NCI-H187 (cell line): ENCODE measurements at places on chromosomes 11 and 22.
A peak's percentile ranks its signal among the peaks of the same experiment; 100 is the strongest.

DNA sequence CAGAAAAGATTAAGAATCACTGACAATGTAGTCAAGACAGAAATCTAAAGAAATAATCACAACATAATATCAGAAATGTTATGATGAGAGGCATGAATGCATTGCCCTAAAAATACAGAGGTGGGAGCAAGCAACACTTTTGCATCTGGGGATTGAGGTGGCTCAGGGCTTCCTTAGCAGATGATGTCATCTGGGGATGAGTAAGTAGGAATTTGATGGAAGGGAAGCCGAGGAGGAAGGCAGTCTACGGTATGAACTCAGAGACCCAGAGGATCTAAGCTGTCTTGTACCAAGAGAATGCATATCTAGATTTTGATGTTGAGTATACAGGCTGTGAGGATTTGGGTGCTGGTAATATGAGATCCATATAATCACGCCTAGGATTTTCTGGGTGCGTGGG lies 193.0 kb upstream of the SNX19 start:
- DNase-seq, result no peak

GRCh38 chr11:28529046-28529445 lies 420.9 kb downstream of the METTL15 start:
- no peak for DNase-seq

DNA sequence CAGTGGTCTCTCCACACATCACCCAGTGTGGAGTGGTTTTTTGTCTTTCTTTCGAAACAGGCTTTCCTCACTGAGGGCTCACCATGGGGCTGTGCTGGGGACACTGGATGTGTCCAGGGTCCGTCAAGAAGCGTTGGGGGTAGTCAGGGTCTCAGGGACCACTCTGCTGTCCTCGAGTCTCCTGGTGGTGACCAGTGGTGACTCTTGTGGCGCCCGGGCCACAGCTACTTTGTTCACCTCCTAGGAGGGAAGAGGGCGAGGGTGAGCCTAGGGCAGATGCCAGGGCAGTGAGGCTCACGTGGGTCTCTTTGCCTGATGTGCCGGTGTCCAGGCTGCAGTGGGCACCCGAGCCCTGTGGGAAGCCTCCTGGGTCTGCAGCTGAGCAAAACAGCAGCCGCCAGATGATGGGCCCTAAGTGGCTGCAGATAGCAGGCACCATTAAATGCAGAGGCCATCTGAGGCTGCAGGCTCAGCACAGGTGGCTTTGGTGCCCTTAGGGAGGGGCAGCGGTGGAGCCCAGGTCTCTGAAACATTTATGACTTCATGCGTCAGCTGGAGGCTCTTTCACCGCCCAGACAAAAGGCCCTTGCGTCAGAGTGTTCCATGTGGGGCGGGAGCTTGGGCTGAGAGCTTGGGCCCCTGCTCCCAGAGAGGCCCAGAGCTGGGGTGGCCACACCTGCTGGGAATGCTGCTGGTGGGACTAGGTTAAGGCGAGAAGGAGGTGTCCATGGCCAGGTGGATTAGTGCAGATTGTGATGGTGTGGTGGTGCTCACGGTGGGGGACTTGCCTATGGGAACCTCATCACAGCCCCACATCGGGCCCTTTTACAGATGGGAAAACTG lies 29.5 kb downstream of the KCNQ1 start:
- no peak for DNase-seq

DNA sequence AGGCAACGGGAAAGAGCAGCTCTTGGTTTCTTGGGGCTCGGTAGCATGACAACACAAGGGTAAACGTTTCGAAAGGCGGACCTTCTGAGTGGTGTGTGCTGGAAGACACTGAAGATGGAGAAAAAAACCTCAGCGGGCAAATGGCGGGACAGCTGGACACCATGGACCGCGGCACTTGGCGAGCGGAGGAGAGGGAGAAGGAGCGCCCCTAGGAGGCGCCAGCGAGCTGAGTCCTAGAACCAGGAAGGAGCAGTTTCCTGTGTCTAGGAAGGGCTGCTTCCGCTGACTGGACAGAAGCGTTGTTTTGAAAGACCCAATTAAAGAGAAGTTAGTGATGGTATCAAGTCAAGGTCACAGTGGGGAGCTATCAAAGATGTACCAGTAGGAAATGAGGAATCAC lies 44.0 kb upstream of the OPCML start:
- DNase-seq, result no peak

- DNase-seq, result no peak
Measured at GRCh38 chr22:42937164-42937843, 77.6 kb downstream of the PACSIN2 start.

- no peak for DNase-seq
Measured at GRCh38 chr11:2576549-2576948, 123.2 kb downstream of the KCNQ1OT1 start.

DNA sequence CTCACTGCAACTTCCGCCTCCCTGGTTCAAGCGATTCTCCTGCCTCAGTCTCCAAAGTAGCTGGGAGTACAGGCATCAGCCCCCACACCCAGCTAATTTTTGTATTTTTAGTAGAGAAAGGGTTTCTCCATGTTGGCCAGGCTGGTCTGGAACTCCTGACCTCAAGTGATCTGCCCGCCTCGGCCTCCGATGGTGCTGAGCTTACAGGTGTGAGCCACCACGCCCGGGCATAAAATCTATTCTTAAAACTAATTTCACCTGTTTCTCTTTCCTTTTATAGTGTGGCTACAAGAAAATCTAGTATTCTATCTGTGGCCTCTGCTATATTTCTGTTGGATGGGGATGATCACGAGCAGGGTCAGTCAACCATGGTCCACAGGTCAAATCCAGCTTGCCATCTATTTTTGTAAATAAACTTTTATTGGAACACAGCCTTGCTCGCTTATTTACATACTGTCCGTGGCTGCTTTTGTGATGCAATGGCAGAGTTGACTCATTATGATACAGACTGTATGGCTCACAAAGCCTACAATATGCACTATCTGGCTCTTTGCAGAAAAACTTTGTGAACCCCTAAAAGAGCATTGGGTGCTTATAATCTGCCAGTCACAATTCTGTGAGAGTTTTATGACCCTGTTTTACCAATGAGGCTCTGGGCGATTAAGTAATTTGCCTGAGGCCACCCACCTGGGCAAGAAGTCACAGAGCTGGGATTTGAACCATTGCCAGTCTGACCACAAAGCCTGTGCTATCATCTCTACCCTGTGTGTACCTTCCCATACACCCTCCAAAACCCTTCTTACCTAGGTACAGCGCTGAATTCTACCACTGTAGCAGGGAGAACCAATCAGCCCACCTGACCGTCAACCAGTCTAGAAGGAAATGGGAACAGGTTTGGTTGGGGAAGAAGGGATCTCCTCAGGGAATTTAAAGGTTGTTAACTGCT lies 28.3 kb downstream of the SLC1A2 start:
- DNase-seq, result no peak

- no peak for DNase-seq
Measured at GRCh38 chr11:19050281-19050680, 10.2 kb downstream of the MRGPRX2 start.

DNA sequence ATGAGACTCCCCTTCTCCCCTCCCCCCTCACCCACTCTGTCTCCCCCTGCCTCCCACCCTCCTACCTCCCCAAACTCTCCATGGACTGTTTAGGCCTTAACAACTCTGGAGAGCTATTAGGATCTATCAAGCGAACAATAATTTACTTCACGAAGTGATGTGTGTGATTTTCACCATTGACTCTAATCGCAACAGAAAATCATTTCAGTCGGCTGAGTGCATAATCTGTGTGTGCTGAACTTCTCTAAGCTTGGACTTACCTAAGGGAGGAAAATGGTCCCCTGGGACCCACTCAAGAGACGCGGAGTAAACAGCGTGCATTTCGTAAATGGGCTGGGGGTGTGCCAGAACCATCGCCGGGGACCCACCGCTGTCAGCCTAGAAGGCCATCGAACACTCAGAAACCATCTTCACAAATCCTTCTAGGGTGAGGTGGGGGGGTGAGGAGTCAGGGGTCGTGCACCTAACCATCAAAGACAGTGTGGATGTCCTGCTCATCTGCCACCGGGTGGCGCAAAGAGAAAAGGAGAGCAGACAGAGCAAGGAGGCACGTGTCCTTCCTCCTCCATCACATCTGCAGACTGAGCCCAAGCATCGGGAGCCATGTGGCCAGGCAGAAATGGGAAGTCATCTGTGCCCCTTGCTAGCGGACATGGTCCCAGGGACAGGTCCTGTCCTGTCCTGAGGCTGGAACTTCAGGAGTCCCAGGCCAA lies 62.1 kb upstream of the NUP50 start:
- DNase-seq, result no peak

DNA sequence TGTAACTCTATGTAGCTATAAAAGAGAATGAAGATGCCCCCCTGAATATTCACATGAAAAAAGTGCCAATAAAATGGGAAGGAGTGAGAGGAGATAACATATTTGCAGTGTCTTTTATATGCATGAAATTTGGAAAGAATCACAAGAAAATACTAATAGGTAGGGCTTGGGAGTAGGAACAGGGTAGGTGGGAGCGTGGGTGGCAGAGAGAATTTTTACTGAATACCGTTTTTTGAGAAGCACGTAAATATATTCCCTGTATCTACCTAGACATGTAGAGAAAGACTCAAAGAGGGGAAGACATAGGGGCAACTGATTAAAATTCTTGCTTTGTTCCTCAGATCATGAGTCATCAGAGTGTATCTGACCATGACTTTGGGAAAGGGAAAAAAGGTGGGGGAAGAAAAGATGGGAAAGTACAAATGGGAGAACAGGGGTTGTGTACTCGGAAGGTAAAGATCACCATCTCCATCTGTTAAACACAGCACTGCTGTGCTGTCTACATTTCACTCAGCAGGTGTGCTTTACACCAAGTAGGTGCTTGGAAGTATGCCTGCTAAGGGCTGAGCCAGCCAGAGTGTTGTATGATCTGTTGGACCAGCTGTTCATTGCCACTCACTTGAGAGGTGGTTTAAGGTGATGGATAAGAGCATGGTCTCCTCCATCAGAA lies 16.0 kb downstream of the PRR5L start:
- peak; percentile 10 for DNase-seq

- no peak for DNase-seq
Measured at GRCh38 chr11:26014456-26015115, 317.3 kb upstream of the ANO3 start.

GRCh38 chr22:29933619-29934018 lies 50.6 kb downstream of the MTMR3 start:
- DNase-seq, result no peak

DNA sequence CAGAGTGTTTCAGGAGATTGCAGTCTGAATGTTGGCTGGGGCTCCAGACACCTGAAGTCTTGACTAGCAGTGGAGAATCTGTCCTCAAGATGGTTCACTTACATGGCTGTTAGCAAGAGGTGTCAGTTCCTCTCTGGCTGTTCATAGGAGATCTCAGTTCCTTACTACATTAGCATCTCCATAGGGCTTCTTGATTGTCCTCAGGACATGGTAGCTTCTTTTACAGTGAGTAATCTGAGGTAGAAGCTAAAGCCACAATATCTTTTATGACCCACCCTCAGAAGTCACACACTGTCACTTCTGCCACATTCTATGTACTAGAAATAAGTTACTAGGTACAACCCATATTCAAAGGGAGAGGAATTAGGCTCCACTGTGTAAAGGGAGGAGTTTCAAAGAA lies 10.5 kb upstream of the PATL1 start:
- no peak for DNase-seq

DNA sequence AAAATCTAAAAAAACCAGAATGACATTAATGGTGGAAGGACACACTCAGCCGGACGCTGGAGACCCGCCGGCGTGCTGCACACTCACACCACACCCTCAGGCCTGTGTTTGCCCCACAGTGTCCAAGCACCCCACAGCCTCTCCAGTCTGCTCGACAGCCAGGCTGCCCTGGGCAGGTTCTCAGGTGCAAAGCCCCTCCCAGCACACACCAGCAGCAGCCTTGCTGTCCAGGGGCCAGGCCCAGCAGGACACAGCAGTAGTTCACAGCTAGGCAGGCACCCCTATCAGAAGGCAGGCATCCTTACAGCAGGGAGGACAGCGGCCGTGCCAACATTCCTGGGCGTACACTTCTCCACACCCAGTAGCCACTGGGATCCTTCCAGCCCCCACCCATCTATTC lies 1.7 kb upstream of the SLC25A1 start:
- no peak for DNase-seq

- no peak for DNase-seq
Measured at GRCh38 chr11:69860796-69861445, 41.7 kb upstream of the FGF3 start.

- no peak for DNase-seq
Measured at GRCh38 chr11:22733475-22734248, 67.3 kb downstream of the GAS2 start.

DNA sequence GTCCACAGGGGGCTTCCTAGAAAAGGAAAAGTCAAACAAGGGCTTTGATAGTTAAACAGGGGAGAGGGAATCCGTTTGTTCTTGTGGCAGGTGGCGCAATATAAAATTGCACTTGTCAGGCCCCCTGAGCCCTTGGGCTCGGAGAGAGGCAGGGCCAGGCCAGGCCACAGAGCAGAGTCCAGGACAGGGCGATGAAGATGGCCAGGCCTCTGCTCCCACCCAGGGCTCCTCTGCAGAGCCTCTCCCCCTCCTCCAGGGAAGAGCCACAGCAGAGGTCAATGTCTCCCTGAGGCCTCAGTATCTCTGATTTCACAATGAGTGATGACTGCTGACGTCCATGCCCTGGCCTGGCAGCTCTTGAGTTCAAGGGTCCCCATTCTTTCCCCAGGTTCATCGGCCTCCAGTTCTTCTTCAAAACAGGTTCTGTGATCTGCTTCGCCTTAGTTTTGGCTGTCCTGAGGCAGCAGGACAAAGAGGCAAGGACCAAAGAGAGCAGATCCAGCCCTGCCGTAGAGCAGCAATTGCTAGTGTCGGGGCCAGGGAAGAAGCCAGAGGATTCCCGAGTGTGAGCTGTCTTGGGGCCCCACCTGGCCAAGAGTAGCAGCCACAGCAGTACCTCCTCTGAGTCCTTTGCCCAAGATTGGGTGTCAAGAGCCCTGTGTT lies 36.4 kb upstream of the TPBGL start:
- no peak for DNase-seq

DNA sequence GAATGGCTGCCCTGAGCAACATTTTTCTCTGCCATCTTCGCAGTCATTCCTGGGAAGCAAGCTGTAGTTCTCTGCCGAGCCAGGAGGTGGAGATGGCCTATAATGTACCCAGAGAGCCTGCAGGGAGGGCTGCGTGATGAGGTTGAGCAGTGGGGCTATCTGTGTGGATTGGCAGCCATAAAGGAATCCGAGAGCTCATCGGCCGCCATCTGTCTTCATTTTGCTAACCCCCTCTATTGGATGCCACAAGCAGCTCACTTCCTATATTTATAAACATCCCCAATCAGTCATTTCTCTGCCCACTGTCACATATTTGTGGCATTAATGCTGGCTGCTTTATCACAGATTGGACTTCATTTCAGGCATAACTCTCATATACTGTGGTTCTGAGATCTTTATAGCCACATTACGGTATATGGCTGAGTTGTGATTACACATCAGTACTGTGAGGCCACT lies 209.5 kb downstream of the NTM start:
- no peak for DNase-seq

- no peak for DNase-seq
Measured at GRCh38 chr11:86798988-86799387, 1.4 kb upstream of the PRSS23 start.

DNA sequence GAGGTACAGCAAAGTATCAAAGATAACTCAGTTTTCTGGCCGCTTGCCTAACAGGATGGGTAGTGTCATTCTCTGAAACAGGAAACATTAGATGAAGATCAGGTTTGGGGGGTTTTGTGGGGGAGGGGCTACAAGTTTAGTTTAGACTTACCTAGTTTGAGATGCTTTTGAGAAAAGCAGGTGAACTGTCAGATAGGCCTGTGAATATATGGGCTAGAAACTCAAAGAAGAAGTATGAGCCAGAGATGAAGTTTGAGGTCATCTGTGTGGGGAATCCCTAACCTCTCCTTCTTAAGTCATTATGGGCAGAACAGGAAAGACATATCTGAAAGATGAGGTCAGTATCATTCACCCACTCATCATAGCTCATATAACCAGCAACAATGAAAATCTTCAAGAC lies 11.9 kb downstream of the HOATZ start:
- DNase-seq, result no peak

- no peak for DNase-seq
Measured at GRCh38 chr11:43360361-43361032, 1.8 kb downstream of the TTC17 start.
